Activated T-cell treated with anti-CD3 and anti-CD28 coated beads, Interleukin-2, amount 50 U/mL, for 24 hours (primary cell): ENCODE measurements at places on chromosomes 6 and 20.
A peak's percentile ranks its signal among the peaks of the same experiment; 100 is the strongest.

DNA sequence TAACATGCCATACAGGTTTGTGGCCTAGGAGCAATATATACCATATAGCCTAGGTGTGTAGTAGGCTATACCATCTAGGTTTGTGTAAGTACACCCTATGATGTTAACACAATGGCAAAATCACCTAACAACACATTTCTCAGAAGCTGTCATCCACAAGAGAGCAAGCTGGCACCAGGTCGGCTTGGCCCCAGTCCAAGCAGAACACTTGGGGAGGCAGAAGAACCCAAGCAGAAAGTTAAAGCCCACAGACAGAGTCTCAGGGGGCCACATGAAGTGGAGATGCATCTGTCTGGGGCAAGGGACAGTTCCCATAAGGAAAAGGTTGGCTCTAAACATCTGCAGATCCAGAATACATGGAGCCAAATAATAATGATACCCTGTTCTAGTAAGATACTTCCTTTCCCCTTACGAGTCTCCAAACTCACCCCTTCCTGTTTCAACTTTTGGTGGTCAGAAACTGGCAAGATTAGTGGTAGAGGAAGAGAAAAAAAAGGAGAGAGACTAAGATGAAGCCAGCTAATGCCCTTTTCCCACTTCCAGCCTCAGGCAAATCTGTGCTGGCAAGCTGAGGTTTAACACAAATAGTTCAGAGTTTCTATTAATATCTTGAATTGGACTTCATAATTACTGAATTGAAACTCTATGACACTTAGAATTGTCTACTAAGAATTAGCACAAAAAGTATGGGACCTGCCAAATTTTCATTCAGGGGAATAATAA, 29.5 kb downstream of the TCF21 start:
- no peak for DNase-seq

GRCh38 chr6:78390066-78390465, 477.3 kb upstream of the IRAK1BP1 start:
- no peak for DNase-seq

DNA sequence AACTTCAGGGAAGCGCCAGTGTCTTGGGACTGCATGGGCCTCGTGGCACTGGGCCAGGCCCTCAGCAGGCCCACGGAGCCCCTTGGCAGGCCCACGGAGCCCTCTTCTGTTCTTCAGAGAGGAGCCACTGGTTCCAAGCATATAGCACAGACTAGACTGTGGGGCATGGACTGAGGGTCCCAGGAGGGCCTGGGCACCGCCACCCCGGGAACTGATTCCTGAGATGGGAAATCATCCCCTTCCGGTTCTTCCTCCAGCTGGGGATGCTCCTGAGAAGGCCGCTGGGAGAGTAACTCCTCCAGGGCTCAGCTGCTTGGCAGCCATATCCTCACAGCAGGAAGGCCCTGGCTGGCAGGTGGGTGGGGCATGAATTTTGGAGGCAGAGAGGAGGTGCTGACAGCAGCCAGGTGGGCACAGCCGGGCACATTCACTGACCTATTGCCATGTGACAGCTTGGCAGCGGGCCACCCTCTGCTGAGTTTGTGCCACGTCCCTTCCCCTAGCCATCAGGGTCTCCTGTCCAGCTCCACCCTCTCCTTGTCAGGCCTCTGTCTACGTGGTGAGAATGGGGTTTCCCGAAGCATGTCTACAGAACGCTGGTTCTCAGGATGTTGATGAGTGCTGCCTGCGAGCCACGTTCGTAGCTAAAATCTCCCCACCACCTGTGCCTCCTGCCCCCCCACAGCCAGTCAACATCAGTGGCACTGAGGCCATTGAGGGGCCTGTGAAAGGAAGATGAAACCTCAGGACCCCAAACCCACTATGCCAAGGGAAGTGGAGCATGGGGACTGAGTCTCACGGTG, 152.1 kb downstream of the TAF4 start:
- no peak for DNase-seq

- no peak for DNase-seq
These were observed 154.2 kb downstream of the ALDH8A1 start for GRCh38 chr6:134795691-134796090.

GRCh38 chr6:56168596-56168995, 78.8 kb downstream of the COL21A1 start:
- no peak for DNase-seq

GRCh38 chr6:22236626-22237414, 60.0 kb downstream of the PRL start:
- DNase-seq: no peak

- DNase-seq: no peak
These were observed 48.2 kb upstream of the MLN start for GRCh38 chr6:33851959-33852358.

DNA sequence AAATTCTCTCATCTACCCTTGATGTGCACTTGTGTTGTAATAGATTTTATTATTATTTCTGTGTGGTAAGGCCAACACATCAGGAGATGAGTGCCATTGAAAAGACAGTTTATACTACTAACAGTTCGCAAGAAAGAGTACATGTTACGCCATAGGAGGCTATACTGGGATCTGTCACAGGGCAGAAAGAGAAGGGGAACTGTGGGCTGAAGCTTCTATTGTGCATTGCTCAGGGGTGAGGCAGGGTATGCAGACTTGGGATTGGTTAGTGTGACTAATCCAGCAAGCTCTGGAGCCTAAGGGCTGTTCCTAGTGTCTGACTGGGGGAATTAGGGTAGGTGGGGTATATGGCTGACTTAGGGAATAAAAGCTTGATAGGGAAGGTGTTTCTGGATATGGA, 50.9 kb downstream of the GPR63 start:
- no peak for DNase-seq

GRCh38 chr20:47782920-47783552, 2.2 kb downstream of the SULF2 start:
- DNase-seq: no peak

GRCh38 chr6:168968228-168968627, 285.4 kb downstream of the THBS2 start:
- DNase-seq: no peak

DNA sequence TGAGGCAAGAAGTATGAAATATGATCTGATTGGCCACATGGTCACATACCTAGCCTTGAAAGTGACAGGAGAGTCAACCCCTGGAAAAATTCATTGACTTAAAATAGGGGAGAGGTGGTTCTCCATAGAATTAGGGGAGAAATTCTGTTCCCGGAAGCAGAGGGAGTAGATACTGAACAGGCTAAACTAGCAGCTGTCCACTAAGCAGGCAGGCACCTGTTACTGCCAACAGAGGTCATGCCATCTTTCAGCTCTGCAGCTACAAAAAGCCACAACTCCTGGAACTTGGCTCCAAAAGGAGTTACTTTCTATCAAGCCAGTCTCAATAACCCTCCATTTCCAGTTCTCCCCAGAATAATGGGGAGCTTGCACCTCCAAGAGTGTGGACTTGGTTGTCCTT, 352.5 kb downstream of the MAFB start:
- no peak for DNase-seq

GRCh38 chr20:1330075-1330830, 1.3 kb upstream of the SDCBP2 start:
- peak; percentile 36 for DNase-seq

- no peak for DNase-seq
These were observed 7.9 kb downstream of the ROS1 start for GRCh38 chr6:117417851-117418250.

DNA sequence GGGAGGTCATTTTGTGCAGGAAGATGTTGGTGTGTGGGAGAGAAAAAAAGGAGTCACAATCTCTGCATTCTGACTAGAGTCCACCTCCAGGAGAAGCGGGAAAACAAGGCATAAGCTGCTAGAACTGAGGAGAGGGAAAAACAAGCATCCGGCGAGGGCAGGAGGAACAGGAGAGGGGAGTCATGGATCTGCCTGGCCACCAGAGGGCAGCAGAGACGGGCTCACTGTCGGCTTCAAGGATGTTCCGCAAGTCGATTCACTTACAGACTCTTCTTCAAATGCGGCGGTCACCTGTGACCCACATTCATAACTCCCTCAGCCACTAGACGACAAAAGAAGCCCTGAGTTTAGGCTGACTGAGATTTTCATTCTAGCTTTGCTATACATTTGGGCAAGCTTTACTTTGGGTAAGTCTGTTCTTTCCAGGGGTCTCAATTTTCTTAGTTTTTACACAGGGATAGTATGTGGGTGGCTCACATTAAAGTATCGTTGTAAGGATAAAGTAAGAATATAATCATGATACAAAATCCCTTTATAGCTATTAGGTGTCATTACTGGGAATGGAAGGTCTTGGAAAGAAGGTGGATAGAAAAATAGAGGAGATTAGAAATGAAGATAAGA, 6.6 kb upstream of the BTNL2 start:
- peak; percentile 89 for DNase-seq

GRCh38 chr6:56856036-56856580, 98.8 kb upstream of the BEND6 start:
- no peak for DNase-seq

DNA sequence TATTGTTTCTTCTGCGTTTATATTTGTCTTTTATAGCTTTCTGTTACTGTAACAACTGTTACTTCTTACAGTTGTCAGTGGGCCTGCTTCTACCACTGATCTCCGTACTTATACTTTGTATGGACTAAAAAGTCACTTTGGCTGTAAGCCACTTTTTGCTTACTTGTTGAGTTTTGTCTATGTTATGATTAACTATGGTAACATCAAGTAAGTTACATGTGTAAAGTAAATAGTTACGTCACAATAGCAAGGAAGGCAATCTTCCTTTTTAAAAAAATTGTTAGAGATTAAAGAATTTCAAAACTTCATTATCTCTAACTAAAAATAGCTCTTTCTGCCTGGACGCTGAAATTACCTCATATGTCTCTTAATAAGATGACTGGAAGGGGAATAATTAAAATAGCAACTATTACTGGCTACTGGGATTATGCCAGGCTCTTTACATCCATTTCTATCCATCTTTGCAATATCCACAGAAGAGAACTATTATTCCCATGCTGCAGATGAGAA, 10.9 kb downstream of the TFB1M start:
- no peak for DNase-seq

- DNase-seq: peak; percentile 12
These were observed 13.1 kb upstream of the APMAP start for GRCh38 chr20:25005661-25006060.

DNA sequence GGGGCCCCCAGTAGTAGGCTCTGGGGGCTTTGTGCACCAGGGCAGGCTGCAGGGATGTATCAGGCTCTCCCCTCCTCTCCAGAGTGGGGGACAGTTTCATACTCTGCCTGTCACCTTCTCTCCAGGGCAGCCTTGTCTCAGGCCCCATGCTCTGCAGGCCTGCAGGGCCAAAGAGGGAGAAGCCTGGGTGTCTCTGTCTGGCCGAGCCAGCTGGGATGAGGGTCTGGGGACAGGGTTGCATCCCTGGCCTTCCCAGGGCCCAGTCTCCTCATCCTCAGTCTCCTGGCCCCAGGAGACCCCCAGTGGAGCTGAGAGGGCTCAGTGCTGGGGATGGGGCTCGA, 14.8 kb upstream of the IP6K3 start:
- no peak for DNase-seq

DNA sequence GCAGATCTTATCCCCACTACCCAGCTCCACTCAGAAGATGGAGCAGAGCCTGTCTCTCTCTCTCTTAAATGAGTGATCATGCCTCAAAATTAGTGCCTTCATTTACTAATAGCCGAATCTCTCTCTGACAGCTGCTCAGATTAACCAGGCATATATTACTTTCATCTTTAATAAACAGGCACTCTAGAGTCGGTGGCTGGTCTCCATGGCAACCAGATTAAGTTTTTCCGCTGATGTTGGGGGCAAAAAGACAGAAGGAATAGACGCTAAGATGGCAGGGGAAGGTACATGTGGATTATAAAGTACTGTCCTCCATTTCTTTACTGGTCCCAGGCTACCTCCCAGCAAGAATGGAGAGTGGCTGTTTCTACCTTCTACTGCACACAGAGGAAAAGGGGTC, 121.6 kb downstream of the QRSL1 start:
- DNase-seq: no peak

GRCh38 chr6:48986845-48987244, 476.2 kb downstream of the MMUT start:
- DNase-seq: no peak

DNA sequence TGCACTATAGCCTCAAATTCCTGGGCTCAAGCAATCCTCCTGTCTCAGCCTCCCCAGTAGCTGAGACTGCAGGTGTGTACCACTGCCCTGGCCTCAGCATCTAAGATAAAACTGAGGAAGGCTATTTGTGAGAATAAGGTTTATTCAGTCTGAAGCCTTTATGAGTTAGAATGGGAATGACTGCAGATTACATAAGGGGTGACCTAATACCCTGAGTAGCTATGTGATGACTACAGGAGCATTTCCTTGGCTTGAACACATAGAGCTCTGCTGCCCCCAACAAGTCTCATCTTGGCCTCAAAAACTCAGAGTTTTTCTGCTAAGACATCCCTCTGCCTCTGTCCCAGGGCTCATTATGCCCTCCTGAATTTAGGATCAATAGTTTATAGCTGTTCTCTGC, 7.6 kb downstream of the GSS start:
- no peak for DNase-seq

- no peak for DNase-seq
These were observed 239.0 kb upstream of the KCNQ5 start for GRCh38 chr6:72382602-72383529.

- DNase-seq: no peak
These were observed 49.4 kb upstream of the CARMIL1 start for GRCh38 chr6:25229671-25230321.

DNA sequence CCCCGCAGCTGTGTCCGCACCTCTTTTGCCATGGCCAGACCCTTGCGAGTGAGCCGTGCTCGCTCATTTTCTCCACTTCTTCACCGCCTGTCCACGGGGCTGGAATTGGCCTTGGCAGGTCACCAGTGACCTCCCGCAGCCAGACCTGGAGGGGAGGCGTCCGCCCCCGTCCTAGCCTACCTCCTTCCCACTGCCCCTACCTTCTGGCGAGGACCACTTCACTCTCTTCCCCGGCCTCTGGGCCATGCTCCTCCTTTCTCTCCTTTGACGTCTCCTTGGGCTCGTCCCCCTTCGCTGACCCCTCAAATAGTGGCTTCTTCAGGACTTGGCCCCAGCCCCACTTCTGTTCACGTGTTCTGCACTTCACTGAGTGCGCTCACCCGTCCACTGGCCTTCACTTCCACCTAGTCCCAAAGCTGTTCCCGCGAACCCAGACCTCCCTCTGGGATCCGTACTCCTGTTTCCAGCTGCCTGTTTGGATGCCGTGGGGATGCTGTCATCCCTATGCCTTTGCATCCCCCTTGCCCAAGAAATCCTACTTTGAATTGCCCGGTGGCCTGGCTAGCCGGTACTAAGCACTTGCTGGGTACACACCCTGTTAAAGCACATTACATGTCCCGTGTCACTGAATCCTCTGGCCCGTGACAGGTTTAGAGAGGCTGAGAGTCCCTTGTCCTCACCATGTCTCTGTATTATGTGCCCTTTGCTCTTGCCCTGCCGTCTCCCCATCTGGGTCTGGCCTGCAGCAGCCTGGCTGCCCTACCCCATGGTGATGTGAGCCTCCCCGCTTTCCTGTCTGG, 33.0 kb downstream of the SPATA2 start:
- no peak for DNase-seq

DNA sequence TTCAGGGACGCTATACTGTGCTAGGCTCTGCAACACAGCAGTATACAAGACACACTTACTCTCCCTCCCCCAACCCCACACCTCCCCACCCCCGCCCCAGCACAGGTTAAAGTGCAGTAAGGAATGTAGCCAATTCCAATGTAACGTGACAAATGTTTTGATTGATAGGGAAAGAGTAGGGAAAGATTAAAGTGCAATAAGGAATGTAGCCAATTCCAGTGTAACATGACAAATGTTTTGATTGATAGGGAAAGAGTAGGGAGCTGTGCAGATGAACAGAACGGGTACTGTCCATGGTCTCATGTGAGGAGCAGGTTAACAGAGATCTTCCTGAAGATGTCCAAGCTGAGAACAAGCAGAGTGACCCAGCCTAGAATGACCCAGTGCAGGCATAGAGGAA, 69.1 kb downstream of the TMEM244 start:
- no peak for DNase-seq

- DNase-seq: no peak
These were observed 77.3 kb downstream of the DNAAF9 start for GRCh38 chr20:3330046-3330741.
